ENCODE measurements at places on chromosomes 5 and 9.
A peak's percentile ranks its signal among the peaks of the same experiment; 100 is the strongest.

DNA sequence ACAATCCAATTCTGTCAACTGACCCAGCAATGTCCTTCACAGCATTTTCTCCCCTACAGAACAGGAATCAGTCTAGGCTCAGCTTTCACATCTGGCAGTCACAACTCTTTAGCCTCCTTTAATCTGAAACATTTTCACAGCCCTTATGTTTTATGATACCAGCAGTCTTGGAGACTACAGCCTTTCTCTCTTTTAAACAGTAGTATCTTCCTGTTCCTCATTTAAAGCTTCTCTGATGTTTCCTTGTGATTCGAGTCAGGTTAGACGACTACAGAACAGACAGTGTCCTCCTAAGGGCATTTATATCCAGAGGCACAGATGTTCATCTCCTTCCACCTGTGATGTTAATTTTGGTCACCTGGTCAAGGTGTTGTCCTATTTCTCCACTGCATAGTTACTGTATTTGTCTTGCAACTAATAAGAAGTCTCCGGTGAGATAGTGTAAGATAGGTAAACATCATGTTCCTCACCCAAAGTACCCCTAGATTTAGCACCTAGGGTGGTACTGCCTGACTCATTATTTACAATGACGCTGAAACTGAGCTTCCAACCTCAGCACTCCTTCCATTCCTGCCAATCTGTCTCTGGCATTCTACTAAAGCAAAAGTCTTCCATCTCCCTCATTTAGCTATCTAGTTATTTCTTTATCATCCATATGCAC lies 20.7 kb downstream of the TTC39B start:
- DNase-seq, result no peak

DNA sequence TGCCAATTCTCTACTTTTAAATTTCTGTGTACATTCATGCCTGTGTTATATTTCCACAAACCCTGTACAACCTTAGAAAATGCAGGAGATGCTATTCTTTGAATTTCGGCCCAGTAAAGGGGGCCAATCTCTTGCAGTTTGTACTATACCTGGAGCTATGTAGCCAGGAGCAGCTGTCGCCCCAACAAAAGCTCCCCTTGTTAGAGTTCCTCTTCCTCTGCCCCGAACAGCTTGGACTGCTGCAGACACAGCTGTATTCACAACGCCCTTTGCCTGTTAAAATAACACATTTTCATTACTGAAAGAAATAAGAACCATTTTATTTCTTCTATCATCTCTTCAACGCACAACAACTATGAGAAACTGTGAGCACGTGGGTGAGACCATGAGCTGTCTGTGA lies 99.2 kb downstream of the GPR21 start:
- DNase-seq, result no peak

DNA sequence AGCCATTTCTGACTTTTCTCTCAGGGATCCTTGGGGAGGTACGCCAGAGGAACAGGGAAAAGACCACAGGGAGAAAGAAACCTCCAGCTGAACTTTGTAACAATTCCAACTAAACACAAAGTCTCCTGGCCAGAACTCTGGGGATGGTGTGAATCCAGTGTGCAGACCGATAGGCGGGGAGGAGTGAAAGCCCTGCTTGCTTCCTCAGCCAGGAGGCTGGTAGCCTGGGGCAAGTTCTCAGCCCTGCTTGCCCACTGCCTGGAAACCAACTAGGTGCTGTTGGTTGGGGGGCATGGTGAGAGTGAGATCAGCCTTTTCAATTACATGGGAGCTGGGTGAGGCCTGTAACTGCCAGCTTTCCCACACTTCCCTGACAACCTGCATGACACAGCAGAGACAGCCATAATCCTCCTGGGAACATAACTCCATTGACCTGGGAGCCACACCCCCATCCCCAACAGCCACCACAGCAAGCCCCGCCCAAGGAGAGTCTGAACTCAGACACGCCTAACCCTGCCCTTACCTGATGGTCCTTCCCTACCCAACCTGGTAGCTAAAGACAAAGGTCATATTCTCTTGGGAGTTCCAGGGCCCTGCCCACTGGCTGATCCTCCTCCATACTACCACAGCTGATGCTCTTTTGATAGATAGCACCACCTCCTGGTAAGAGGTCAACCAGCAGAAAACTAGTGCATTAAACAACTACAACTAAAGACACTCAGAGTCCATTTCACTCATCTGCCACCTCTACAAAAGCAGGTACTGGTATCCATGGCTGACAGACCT lies 100.1 kb upstream of the TNFAIP8 start:
- DNase-seq, result no peak

GRCh38 chr5:42991404-42992087 lies 48.6 kb downstream of the ANXA2R start:
- DNase-seq, result no peak

GRCh38 chr5:179188636-179189035 lies 128.5 kb downstream of the ZNF354C start:
- no peak for DNase-seq

DNA sequence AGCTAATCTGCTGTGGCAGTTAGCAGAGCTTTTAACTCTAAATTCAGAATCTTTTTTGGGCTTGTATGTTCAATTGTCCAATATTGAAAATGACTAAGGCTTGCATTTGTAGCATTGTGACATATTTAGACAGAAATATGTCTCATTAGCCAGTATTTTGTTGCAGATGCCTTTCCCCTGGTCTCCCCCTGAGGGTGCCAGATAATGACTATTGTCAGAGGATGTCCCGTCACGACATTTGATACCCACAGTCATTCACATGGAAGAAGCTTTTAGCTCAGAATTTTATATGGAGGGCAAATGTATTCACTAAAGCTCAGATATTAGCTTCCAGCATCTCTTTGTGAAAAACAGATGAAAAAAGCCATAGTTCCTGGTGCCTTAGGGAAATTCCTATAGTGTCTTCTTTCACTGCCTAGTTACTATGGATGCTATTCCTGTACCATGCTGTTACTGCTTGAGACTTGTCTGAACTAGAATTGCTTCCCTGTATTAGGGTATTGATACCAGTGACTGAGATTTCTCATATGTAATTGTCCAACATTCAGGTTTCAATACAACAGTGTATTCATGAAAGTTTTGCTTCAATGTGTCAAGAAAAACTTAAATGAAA lies 96.2 kb downstream of the CCDC192 start:
- no peak for DNase-seq

GRCh38 chr9:133051281-133051900 lies 10.4 kb upstream of the CEL start:
- no peak for DNase-seq

DNA sequence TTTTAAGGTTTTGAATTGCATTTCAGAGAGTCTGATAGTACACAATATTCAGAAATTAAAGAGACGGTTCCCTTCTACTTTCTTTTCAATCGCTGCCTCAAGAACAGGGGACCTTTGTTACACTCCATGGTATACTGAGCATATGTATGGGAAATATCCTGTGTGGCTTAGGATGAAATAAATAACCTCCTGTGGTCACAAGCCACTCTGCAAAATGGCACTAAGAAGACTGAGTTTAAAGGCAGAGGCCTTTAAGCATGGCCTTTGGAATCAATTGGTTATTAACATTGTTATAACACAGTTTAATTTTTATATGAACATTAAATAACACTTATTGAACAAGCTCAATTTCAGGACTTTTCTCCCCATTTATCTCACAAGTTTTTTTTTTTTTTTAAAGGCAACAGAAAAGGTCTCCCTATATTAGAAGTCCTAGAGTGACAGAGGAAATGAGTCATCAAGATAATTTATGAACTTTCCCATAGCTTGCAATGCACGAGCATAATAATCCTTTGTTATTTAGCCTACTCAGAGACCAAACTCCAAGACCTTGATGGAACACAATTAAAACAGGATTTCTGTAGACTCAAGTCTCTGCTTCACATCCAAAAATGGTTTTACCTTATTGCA lies 341.9 kb downstream of the TMEM167A start:
- no peak for DNase-seq

DNA sequence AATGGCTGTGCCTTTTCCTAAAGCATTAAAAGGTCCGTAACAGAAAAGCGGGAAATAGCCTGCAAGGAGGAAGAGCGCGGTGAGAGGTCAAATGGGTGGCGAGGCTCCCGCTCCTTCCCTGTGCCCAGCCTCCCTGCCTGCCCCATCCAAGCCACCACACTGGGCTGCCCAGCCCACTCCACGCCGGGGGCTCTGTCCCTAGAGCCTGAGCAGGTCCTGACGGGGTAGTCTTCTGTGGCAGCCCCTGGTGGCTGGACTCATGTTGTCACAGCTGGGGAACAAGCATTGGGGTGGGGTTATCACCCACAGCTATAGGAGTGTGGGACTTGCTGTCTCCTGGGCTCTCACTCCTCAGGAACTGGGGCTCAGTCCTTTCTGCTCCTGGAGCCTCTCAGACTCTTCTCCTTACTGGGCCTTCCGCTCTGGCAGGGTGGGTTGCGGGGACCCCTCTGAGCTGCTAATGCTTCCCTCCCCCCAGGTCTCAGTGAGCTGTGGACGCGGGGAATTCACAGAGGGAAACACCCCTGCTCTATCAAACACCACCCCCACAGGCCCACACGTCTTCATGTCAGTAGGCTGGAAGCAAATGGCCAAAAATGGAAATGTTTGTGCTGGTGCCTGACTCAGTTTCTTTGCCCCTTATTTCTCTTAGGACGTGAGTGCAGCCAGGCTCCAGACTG lies 152.4 kb upstream of the PHYKPL start:
- DNase-seq, result no peak

- no peak for DNase-seq
Observed at GRCh38 chr5:150085191-150085912, 1.0 kb downstream of the CSF1R start.

GRCh38 chr9:34546834-34547827 lies 24.3 kb upstream of the ENHO start:
- DNase-seq, result peak; percentile 25

- no peak for DNase-seq
Observed at GRCh38 chr5:82313016-82313415, 34.9 kb upstream of the RPS23 start.

- no peak for DNase-seq
Observed at GRCh38 chr5:116847960-116848359, 273.3 kb upstream of the SEMA6A start.

GRCh38 chr9:130243015-130243881 lies 22.3 kb upstream of the HMCN2 start:
- peak; percentile 83 for DNase-seq

DNA sequence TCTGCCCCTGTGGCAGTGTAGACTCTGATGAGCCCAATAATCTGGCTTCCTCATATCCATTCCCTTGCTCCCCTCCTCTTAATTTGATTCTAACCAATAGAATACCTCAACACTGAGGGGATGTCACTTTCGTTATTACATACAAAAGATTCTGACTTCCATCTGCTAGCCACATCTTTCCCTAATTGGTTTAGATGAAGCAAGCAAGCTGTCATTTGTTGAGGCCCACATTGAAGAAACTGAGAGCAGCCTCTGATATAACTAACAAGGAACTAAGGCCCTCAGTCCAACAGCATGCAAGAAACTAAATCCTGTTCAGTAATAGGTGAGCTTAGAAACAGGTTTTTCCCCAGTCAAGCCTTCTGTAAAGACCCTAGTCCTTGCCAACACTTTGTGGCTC lies 5.8 kb downstream of the ADAMTS6 start:
- no peak for DNase-seq

DNA sequence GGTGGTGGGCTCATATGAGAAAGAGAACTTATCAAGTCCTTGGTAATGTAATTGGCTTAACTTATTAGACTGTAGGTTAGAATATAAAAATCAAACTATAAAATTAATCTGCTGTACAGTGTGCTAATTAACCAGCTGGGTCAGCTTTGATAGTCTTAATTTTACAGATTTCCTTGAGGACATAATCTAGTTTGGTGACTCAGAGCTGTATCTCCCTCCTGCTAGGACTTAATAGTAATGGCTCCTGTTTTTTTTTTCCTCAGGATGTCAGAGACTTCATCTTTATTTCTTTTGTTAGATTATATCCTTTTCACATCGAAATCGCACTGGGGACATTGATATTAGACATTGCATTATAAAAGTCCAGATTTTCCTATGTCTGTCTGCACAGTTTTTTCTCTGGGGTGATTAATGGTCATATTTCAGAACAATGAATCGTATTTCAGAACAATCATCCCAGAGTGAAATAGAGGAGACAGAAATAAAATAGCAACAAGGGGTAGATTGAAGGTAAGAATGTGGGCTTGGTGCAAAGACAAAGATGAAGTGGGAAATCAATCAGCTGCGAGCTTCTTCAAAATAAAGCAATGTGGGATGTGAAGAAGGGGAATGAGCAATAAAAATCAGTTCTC lies 346.4 kb upstream of the RIOK2 start:
- DNase-seq, result no peak

DNA sequence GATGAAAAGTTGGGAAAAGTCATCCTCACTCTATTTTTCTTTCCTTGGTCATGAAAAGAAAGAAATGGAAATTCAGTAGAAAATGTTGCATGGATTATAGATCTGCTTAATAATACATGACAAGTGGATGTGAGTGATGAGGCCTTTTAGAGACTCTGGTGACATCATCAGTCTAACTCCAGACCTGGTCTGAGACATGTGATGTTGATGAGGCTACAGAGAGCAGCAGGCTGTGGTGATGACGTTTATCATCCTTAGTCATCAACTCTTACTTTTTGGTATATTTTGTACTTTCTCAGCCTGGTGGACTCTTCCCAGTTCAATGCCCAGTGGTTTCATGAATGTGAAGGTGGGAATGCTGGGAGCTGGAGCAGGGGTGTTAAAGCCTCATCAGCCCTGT lies 116.4 kb downstream of the TTLL11 start:
- no peak for DNase-seq

DNA sequence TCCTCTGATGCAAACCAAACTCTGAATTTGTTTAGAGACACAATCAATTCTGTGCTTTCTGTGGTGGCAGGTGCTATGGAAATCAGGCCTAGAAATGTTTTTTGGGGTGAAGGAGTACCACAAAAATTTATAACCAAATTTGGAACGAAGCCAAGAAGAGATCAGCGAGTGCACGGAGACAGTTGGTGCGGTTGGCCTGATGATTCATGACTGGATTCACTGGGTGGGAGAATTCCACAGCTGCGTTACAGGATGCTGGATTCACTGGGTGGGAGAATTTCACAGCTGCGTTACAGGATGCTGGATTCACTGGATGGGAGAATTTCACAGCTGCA lies 135.6 kb upstream of the IRX4 start:
- no peak for DNase-seq

DNA sequence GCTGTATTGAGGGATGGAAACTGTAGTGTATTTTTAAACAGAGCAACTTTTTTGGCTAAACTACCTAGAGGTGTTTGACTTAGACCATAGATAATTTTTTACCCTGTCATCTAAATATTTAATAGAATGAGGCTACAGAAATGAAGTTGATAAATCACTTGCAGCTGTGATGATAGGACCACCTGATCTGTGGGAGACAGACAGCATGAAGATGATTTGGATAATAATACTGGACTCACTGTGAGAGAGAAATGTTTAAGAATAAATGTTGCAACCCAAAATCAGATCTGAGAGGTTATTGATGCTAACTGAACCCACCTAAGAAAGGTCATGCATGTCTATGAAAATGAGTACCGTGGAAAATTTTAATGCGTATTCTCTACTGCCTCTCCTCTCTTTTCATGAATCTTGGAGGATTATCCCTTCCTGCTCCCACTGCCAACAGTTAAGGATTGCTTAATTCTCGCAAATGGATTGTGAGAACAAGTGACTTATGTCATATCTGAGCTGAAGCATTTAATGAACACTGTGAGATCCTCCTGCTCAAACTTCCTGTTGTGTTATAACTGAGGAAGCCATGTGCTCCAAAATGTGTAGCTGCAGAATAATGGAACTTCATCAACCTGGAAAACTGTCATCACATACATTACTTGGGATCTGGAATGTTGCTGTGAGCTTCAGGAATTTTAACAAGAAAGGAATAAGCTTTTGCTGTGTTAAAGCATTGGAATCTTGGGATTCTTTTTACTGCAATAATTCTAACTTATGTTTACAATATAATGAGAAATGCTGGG lies 617.9 kb upstream of the CDH18 start:
- DNase-seq, result no peak

All from activated T-cell treated with anti-CD3 and anti-CD28 coated beads, Interleukin-2, amount 50 U/mL, for 4 hours (primary cell).